SHP77 (cell line): ENCODE measurements at places on chromosomes 4 and X.

DNA sequence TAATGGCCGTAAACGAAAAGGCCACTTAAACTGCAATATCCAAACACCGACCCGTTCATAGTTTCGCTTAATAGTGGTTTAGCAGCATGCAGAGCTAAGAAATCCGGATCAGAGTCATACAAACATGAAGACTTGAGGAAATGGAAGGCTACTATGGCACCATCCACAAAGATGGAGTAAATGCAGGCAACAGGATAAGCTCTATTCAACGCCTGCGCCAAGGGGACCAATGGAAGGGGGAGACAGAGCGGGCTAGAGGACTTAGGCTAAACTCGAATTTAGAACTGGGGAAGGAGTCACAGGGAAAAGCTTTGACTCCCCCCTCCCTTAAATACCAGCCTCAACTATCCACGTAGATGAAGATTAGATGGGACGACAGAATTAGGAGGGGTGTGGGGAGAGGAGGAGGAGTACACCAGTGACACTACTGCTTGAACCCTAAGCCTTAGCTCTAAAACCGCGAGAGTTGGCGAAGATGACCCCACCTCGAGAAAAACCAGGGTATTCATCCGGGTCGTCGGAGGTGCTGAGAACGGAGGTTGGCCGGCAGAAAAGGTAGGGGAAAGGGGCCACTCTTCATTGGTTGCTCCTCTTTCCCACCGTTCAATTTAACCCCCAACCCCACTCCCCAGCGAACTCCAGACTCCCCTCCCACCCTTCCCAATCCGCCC lies 3.5 kb downstream of the HUWE1 start:
- peak; percentile 73 for DNase-seq

DNA sequence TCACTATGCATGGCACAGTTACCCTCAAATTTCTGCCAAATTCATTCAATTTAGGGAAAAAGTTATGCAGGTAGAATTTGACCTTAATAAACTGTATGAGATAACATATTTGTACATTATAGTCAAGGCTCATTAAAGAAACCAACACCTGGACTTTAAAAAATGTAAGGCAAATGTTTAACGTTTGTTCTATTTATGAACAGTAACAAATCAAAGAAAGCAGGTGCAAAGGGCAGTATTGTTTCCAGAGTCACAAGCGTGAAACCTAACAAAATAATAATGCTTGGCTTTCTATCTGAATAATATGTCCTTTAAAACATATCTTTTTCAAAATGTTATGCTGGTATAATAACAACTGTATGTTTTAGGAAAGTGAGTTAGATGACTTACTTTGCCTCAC lies 41.2 kb downstream of the LIN54 start:
- DNase-seq = no peak

DNA sequence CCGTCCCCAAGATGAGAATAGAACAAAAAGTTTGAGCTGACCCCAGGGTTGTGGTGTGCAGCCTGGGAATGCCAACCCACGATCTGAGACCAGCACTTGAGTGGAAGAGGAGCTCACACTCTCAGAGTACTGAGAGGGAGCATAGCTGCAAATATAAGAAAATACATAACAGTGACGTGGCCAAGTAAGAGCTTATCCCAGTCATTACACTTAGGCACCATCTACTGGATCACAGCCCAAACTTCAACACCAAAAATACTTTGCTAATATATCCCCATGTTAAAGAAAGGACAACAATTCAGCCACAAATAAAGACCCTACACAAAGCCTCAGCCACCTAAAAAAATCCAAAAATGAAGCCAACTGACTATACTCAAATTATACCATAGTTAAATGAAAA lies 33.3 kb upstream of the CXCL6 start:
- DNase-seq = no peak

DNA sequence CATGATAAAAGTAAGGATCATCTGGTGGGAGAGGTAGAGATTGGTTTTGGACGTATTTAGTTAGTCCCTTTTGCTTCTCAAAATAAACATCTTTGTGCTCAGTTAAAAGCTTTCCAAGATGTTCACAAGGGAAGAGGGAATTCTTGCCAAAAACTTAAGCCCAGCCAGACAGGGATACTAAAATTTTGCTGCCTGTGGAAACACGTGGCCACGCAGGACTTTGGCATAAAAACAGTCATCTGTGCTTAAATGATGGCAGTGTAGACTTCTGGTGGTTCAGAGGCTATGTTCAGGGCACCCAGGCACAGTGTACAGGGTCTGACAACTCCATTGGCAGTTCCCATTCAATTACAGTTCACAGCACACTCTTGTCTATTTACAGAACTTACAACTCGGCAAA lies 93.2 kb upstream of the JADE1 start:
- DNase-seq = no peak

GRCh38 chrX:134746410-134746785 lies 88.1 kb upstream of the PLAC1 start:
- no peak for DNase-seq

GRCh38 chrX:109714340-109714958 lies 18.6 kb downstream of the ACSL4 start:
- no peak for DNase-seq

DNA sequence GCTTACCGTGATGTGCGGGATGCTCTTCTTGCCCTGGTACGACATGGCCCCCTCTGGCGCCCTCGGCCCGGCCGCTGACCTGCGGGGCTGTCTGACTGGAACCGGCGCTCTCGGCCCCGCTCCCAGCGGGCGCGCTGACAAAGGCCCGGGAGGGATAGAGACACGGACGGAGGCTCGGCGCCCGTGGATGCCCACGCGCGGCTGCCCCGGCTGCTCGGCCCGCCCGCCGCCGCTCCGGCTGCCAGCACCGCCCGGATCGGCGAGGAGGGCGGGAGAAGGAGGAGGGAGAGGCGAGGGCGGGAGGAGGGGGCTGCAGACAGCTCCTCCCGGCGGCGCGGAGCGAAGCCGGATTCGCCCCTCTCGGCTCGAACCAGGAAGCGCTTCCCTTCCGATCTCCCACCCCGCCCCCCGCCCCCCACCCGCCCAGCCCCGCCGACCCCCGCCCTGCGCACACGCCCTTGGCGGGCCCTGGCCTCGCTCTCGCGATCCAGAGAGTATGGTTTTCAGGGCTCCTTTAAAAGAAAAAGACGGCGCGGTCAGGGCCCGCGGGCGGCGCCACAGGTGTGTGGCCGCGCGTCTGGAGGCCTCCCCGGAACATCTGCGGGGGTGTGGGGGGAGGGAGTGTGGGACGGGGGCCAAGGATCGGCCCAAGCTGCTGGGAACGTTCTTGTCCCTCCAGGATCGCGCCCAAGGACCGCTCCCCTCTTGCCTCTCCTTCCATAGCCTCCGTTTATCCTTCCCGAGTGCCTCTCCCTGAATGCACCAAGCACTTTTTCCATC lies 4.5 kb downstream of the CRMP1 start:
- DNase-seq = peak; percentile 62

GRCh38 chrX:52983321-52984000 lies 25.1 kb upstream of the FAM156A start:
- no peak for DNase-seq

- peak; percentile 1 for DNase-seq
Observed at GRCh38 chr4:186587416-186588018, 32.1 kb upstream of the MTNR1A start.

- no peak for DNase-seq
Observed at GRCh38 chrX:118839334-118839958, 15.8 kb downstream of the ZCCHC12 start.

DNA sequence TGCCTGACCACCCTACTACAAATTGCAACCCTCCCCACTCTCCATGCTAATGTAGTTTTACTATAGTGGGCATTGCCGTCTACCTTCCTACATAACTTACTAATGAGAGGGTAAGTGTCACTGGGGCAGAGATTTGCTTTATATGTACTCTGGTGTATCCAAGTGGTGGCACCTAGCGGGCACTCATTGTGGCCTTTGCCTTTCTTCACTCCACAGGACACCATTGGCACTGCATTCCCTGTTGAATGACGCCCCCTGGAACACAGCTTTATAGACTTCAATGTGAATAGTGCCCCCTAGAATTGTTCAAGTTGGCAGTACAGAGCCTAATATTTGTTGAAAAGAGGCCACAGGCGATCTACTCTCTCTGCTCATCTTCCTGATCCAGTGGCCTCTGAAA lies 215.8 kb downstream of the MID1IP1 start:
- no peak for DNase-seq

DNA sequence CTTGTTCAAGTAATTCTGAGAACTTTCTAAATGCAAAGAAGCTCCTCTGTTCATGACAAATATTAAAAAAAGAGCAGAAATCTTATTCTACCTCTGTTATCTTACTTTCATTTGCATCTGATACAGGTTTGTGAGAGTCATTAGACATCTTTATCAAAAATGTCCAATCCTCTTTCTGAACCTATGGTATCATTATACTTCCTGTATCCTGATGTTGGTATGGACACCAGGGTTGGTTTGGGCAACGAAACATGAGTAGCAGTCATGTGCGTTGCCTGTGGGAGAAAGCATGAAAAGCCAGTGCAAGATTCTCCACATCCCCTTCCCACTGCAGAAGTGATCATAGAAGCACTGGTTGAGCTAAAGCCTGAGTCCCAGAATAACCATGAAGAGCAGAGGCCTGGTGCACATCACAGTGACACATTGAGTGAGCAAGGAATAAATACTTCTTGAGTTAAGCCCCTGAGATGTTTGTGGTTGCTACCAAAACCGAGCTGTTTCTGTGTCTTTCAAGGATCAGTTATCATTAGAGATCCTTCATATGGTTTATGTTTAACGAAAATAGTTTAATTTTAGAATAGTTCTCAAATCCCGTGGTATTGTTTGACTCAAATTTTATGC lies 197.2 kb downstream of the BANK1 start:
- DNase-seq = no peak

DNA sequence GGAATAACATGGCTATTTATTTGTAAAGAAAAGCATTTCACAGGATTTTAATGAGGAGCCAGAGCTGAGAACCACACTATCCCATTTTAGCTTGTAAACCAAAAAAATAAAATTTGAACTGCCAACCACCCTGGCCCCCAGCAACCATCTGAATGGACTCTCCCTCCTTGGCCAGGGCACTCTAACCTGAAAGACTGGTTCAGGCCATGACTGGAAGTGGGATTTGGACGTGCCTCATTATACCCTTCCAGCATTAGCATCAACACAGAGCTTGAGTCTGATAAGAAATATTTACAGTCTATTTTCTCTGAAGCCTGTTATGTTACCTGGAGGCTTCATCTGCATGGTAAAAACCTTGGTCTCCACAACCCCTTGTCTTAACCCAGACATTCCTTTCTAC lies 30.0 kb downstream of the METAP1 start:
- no peak for DNase-seq

GRCh38 chr4:147515220-147515936 lies 34.5 kb downstream of the EDNRA start:
- DNase-seq = no peak

- DNase-seq = no peak
Observed at GRCh38 chr4:4755306-4755705, 104.2 kb upstream of the MSX1 start.

DNA sequence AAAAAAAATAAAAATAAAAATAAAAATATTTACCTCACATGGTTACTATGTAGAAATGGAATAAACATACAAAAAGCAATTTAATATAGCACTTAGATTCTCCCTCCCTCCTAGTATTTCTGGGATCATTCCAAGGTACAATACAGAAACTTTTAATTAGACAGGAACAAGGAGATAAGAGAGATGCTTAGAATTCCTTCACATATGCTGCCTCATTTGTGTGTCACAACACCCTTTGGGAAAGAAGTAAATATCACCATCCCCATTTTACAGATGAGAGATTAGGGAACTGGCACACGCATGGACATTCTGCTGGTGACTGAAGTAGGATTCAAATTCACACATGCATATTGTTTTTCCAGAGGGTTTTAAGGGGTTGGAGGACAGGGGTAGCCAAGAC lies 164.2 kb downstream of the APBB2 start:
- no peak for DNase-seq

DNA sequence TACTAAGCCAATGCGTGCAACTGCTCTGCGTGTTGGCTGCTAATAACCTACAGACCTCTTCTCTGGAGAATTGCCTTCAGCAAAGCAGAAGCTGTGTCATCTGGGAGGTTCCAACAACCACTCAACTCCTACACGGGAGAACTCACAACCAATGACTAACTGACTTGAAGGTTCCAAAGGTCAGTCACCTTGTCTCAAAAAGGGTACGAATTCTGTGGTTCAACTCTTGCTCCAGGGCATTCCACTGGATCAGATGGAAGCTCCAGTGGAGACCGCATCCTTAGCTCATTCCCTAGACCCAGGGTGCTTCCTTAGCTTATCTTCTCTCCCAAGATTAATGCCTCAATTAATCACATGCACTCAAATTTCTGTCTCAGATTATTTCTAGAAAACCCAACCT lies 222.7 kb downstream of the CHIC2 start:
- no peak for DNase-seq

DNA sequence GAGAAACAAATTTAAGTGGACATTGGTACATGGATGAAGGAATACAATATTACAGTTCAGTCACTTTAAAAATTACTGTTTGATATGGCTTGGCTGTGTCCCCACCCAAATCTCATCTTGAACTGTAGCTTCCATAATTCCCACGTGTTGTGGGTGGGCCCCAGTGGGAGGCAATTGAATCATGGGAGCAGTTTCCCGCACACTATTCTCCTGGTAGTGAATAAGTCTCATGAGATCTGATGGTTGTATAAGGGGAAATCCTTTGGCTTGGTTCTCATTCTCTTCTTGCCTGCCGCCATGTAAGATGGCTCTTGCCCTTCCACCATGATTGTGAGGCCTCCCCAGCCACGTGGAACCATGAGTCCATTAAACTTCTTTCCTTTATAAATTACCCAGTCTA lies 804.2 kb upstream of the FRG1 start:
- DNase-seq = no peak

DNA sequence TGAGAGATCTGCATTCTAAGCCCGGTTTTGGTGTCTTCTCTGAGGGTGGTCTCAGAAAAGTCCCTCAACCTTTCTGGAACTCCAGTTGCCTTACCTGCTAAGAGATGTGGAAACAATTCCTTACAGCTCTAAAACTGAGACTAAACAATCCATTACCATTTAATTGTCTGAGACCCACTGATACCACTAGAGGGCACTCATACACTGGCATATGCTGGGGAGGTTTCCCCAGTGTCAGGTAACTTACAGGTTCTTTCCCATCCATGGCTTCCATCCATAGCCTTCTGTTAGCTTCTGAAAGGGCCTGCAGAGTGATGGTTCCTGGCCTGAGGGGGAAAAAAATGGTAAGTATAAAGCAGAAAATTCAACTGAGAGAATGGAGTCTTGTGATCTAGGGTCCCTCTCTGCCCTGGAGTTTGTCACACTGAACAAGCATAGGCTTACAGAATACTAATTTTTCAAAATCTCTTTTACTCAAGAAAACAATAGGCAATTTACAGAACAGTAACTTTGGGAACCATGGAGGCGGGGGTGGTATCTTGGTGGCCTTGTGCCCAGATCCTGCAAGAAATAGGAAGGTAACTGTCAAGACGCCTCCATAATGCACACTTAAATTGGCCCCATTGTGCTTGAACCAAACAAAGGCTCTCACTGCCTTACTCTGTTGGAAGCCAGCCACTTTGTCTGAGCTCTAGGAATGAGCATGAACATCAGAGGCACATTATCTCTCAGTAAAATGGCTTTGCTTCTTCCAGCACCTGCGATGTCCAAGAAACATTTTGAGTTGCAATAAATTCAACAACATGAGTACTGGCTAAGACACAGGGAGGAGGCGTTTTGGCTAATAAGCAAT lies 236.1 kb downstream of the OPHN1 start:
- peak; percentile 15 for DNase-seq

GRCh38 chrX:133698298-133698697 lies 283.0 kb upstream of the GPC4 start:
- DNase-seq = no peak

GRCh38 chr4:163139048-163139447 lies 27.6 kb downstream of the NAF1 start:
- no peak for DNase-seq

GRCh38 chr4:8600686-8601085 lies 8.1 kb downstream of the CPZ start:
- DNase-seq = no peak

- no peak for DNase-seq
Observed at GRCh38 chr4:2402048-2402842, 16.2 kb downstream of the ZFYVE28 start.
